ENCODE measurements at places on chromosomes 12 and 14.

DNA sequence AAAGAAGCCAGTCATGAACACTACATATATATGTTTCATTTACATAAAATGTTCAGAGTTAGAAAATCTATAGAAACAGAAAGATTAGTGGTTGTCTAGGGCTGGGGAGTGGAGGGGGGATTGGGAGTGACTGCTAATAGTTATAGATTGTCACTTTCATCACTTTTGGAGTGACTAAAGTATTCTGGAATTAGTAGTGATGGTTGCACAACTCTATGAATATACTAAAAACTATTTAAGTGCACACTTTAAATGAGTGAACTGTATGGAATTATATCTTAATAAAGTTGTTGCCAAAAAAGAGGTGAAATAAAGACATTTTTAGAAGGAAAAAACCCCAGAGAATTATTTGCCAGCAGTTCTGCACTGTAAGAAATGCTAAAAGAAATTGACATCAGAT is 9.5 kb downstream of the CATSPERB start:
- no peaks in the 10 kb centered on the region for H3K36me3 ChIP-seq
- H3K27me3 ChIP-seq: no peaks in the 10 kb centered on the region
- H3K4me3 ChIP-seq: no peak overlapping the region
- DNase-seq: no peak
- H3K4me1 ChIP-seq: no peaks in the 10 kb centered on the region
- H3K27ac ChIP-seq: no peak overlapping the region

DNA sequence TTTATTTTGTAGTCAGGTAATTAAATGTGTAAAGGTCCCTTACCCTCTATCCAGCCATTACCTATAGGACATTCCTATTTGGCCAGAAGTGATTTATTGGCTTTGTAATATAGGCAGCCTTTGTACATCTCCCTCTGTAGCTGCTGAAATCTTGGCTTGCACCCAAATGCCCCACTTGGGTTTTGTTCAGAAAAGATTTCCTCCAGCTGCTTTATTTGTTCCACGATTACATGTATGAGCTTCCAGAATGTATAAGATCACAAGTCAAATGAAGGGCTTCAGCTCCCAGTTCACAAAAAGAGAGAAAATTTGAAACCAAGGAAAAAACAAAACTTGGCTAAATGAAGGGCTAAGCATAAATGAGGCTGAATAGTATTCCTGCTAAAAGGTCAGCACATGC is 103.4 kb downstream of the EFCAB11 start:
- H3K4me3 ChIP-seq: no peak overlapping the region
- H3K4me1 ChIP-seq: no peaks in the 10 kb centered on the region
- no peak for DNase-seq

DNA sequence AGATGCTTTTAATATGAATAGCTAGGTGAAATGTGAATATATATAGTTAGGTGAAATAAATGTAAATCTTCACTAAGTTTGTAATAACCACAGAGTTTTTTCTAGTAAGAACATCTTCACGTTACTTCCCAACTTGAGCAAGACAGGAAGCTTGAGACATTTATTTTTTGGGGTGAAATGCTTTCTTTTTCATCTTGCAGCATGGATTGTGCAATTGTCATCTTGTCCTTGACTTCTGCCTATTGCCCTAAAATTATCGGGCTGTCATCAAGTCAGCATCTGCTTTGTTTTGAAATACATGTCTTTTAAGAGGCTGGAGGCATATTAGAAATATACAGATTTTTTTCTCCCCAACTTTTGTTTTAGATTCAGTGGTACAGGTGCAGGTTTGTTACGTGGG is 433.9 kb downstream of the PCNX1 start:
- H3K4me3 ChIP-seq: no peak overlapping the region
- H3K36me3 ChIP-seq: no peaks in the 10 kb centered on the region
- H3K27me3 ChIP-seq: no peaks in the 10 kb centered on the region
- no peak overlapping the region for H3K27ac ChIP-seq
- H3K4me1 ChIP-seq: no peaks in the 10 kb centered on the region

GRCh38 chr14:101372894-101373620 is 188.2 kb upstream of the DIO3 start:
- no peaks in the 10 kb centered on the region for H3K27me3 ChIP-seq
- H3K36me3 ChIP-seq: no peaks in the 10 kb centered on the region
- no peak overlapping the region for H3K27ac ChIP-seq
- no peak overlapping the region for H3K4me3 ChIP-seq
- H3K4me1 ChIP-seq: no peaks in the 10 kb centered on the region

All from gastrocnemius medialis (tissue), 4 donors.